ENCODE measurements at places on chromosomes 5 and 9. TPM values are rescaled to one million over a fixed set of nuclear protein-coding genes. Genes with fewer than 3 reads are reported as not detected.

DNA sequence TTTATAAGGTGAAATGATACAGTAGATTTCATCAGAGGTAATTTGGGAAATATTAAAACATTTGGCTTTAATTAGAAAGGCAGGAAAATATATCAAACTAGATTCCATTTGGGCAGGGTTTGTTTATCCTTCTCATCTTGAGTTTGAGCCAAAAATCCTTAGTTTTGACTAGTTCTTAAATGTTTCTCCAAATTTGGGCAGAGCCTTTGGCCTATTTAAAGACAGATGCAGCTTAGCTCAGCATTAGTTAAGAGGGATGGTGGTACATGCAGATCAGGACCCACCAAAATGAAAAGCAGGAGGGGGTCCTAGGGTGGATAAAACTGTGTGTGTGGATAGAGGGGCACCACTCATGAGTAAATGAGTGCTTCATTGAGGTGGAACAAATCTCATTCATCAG lies 20.3 kb upstream of the ARRDC3 start:
- DNase-seq, result no peak

DNA sequence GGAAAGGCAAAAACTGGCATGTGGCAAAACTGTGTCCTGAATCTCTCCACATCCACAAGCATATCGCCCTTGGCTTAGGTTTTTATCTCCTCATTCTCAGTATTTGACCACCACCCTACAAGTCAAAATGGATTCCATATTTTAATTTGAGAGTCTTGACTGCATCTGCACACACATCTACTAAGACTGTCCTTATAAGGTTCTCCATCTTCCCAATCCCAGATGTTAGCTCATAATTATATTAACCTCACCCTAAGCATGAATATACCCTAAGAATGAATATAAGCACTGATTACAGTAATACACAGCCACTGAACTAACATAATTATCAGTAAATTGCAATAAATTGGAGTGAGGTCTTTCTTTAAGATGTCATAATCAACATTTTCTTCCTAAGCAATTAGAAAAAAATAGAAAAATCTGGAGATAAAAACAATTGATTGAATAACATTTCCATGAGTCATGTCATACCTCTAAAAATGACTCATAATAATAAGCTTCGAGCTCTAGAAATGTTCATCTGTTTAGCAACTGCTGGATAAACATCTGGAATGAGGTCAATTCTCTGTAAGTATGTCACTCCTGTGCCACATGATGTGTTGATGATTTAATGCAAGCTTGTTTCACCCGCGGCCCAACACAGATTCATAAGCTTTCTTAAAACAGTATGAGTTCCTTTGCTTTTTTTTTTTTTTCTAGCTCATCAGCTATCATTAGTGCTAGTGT lies 39.9 kb upstream of the PAM start:
- DNase-seq, result no peak

GRCh38 chr9:34996905-34997279 lies 7.3 kb downstream of the DNAJB5 start:
- no peak for DNase-seq

DNA sequence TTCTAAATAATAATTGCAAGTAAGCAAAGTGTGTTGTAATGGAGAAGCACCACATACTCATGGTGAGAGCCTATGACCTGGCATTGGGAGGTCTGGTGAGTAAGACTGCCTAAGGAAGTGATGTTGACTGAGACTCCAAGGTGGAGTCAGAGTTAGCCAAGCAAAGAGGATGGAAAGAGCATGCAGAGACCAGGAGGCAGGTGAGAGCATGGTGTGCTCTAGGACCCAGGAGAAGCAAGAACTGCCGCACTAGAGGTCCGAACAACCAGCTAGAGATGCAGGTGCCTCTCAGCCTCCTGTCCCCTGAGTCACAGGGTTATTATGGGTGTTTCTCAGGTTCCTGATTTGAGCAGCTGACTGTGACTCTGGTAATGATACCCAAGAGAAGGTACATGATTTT lies 27.3 kb downstream of the ANP32B start:
- no peak for DNase-seq

NCS1 gene
- not detected for polyA plus RNA-seq

SPATA31A3 gene
- polyA plus RNA-seq, result not detected
